ENCODE measurements at places on chromosomes 3 and 15. TPM values are rescaled to one million over a fixed set of nuclear protein-coding genes. Genes with fewer than 3 reads are reported as not detected.
A peak's percentile ranks its signal among the peaks of the same experiment; 100 is the strongest.

DNA sequence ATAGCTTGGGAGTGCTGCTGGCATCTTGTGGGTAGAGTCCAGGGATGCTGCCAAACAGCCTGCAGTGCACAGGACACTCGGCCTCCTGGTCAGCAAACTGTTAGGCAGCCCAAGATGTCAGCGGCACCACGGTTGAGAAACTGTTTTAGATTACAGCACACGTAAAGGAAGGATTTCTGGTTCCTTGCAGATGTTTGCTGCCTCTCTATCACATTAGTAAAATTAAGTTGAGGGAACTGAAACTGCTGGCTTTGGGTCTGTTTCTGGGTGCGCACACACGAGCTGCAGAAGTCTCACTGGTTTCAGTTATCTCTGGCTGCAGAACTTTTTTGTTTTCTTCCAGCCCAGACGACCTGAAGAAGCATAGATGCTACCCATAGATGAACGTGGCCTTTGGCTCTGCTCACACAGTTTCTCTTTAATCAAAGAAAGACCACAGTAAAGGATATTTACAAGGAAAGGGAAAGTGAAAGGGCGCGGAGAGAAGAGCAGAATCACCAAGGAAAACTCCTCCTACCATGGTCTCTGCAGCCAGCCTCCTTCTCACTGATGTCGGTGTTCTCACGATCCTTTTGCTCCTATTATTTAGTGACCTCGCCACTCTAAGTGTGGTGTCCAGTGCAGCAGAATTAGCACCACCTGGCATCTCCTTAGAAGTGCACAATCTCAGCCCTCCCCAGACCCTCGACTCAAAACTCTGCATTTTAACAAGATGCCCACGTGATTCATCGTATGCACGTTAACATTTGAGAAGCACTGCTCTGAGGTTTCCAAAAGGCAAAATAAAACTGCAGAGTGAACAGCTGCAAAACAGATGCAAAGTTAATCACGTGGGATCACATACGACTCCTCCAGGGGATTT, 50.6 kb upstream of the AKAP13 start:
- peak; percentile 44 for DNase-seq

GRCh38 chr15:86620157-86620556, 540.5 kb downstream of the AGBL1 start:
- DNase-seq = no peak

DNA sequence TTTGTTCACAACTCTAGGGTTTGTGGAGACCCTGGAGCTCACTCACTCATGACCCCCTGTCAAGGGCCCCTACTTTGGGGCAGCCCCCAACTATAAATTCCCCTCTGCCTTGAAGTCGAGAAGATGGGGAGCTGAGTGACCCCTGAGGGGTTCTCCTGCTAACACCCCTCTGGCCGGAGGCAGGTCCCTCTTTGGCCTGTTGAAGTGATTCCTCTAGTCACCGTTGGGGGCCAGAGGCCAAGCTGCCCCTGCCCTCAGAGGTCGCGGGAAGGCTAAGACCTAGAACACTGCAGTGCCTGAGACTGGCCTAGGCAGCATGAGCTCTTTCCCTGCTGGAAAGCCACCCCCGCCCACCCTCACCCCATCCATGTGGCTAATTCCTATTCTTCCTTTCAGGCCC, 15.4 kb upstream of the SKOR1 start:
- no peak for DNase-seq

Gene SCAANT1
- not detected for total RNA-seq

DNA sequence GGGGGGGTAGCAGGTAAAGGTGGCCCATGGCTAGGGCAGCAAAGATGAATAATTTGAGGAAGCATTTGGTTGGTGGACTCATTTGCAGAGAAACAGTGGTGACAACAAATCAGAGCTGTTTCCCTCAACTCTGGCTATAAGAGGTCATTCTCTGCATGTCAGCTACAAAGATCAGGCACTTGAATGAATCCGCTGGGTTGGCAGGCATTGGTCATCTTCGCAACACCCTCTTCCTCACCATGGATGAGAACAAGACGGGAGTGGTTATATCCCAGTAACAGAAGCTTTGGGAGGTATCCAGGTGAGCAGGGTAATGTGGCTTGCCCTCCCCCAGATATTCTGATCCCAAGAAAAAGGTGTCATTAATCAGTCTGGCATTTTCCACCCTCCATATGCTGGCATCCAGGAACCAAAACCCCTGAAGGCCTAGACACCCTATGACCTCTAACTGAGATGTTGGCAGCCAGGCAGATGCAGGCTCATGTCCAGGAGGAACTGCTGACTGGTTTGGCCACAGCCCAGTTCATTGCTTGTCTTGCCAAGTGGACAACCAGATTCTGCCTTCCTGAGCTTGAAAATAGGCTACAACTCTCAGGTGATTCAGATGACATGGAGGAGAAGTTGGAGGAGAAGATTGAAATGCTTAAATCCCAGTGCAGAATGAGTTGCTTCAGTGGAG, 108.9 kb upstream of the TRIM42 start:
- DNase-seq = peak; percentile 92

DNA sequence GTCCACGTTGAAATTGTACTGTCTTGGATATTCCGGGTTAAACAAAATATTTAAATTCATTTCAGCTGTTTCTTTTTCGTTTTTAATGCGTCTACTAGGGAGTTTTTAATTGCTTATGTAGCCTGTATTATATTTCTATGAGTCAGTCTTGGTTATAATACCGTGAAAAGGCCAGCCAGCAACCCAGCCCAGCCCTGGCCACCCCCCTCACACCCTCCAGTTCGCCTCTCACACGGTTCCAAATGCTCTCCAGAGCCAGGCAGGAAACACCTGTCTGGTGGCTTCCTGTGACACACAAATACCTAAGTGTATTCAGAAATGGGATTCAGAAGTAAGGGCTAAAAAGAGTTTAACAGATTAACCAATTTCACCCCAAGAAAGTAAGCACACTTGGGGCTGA, 4.4 kb downstream of the SH3BP5 start:
- peak; percentile 80 for DNase-seq

GRCh38 chr3:194205675-194206133, 69.8 kb downstream of the HES1 start:
- peak; percentile 67 for DNase-seq

DNA sequence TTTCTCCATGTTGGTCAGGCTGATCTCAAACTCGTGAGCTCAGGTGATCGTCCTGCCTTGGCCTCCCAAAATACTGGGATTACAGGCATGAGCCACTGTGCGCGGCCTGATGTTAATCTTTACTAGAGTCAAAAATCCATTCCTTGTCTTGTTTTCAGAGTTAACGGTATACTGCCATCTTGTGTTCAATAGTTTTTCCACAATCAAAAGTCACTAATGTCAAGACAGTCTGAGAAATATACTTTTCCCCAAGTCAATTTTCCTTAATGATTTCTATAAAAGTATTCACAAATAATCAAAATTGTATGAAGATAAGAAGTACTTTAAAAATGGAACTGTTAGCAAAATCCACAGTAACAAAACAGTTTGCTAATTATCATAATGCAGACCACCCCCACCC, 8.5 kb downstream of the CRBN start:
- no peak for DNase-seq

Gene CTXND1
- not detected for total RNA-seq

Gene EPB42
- not detected for total RNA-seq

DNA sequence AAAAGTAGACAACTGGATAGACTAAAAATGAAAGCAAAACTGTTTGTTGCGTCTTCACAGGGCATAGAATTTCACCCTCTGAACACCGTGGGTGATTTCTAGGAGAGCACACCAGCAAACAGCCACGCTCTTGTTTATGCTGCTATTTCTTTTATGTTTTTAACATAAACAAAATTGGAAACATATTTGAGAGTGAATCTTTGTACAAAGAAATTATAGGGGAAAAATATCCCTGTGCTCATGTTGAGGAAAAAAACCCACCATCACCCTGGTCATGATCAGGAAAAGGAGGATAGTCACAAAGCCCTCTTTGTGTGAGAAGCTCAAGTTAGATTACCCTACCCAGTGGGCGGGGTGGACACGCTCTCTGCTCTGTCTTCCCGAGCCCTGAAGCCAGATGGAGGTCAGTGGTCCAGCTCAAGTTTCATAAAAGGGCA, 313.3 kb downstream of the SATB1 start:
- DNase-seq = no peak

Gene TNFSF10
- total RNA-seq = 178 TPM

Gene SPINK8
- not detected for total RNA-seq

DNA sequence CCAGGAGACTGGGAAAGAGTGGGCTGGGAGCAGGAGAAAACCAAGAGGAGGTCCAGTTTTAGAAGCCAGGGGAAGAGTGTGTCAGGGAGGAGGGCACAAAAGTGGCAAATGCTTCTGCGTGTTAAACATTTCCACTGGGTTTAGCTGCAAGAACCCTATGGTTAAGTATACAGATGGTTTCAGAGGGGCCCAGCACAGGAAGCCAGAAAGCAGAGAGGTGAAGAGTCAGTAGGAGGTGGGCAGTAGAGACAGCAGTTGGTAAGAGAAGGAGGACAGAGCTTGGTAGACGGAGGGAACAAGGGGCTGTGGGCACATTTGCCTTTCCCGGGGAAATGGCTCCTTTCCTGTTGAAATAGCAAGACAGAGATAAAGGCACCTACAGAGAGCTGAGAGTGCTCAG, 133.8 kb downstream of the EPHB1 start:
- no peak for DNase-seq

Gene CSPG5
- 0.63 TPM for total RNA-seq

GRCh38 chr3:152879130-152879789, 44.3 kb downstream of the P2RY1 start:
- no peak for DNase-seq

Gene TPRG1
- total RNA-seq = 2.2 TPM

DNA sequence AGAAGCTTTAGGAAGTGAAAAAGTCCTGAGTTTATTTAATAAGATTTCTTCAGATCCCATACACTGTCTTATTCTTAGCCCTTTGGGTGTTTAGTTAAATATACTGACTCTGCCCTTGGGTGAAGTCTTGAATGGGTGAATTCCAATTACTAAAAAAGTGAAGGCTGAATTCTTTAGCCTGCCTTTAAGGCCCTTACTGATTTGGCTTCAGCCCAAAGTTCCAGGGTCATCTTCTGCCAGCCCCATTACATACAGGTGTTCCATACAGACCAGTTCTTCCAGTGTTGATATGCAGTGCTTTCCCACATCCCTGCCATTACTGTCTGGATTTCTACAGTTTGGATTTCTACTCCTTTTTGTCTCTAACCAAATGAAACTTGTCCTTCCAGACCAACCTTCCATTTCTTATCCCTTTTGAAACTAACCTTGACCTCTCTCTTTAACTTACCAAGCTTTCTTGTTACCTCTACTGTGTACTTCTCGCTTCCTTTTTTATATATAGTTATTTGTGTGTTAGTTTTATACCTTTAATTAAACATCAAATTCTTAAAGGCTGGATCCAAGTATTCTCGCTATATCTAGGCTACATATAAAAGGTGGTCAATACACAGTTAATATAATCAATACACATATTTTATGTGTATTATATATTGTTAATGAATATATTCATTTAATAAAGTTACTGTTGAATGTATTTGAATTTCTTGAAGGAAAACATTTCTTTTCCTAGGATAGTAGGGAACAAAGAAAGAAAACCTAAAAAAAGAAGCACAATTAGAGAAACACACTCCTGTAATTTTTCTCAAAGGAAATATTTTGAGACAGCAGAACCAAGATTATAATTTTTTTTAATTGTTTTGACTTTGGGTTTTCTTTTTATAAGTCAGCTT, 15.0 kb downstream of the MBNL1 start:
- no peak for DNase-seq

DNA sequence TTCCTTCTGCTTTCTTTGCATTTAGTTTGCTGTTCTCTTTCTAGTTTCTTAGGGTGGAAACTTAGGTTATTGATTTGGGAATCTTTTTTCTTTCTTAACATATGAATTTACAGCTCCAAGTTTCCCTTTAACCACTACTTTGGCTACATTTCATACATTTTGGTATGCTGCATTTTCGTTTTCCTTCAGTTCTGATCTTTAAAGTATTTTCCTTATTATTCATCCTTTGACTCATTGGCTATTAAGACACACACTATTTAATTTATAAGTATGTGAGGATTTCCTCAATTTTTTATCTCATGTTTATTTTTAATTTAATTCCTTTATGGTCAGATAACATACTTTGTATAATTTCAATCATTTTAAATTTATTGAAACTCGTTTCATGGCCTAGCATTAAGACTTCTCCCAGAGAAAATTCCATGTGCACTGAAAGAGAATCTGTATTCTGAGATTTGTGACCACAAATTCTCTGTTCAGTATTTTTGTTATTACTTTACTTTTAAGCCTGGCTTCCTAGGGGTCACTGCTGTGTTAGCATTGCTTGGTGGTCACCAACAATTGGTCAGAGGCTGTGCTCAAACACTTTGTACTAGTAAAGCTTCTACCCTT, 87.7 kb downstream of the CFAP20DC start:
- no peak for DNase-seq
